CD8-positive, alpha-beta memory T cell (primary cell): ENCODE measurements at places on chromosomes 12 and 14. TPM values are rescaled to one million over a fixed set of nuclear protein-coding genes. Genes with fewer than 3 reads are reported as not detected.

DNA sequence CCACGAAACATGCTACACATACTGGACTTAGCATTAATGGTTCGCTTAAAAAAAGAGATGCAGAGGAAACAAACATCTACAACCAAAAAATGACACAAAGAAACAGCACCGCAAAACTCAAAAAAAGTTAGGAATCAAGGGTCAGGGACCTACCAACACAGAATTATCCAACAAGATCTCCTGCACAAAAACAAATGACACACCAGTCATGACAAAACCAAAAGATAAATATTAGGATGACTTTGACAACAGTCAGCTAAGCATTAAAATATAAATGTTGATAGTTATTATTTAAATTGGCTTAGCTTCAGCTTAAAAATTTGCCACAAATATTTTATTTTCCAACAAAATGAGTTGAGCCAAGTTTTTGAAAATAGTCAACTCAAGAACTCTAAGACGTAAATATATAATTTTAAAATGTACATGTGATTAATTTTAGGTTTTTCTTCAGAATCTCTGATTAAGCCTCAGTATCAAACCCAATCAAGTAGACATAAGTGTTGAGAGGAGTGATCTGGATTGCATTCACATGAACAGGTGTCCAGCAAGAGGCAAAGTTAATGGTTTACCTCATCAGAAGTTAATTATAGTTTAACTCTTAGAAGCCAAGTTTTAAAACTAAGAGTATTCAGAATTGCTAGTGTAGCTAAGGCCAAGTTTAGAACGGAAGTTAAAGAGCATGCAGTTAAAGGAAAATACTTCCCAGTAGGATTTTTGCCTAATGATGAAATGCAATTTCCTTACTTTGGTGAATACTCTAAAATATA, 79.9 kb downstream of the HEATR5A start:
- no peak for DNase-seq

DNA sequence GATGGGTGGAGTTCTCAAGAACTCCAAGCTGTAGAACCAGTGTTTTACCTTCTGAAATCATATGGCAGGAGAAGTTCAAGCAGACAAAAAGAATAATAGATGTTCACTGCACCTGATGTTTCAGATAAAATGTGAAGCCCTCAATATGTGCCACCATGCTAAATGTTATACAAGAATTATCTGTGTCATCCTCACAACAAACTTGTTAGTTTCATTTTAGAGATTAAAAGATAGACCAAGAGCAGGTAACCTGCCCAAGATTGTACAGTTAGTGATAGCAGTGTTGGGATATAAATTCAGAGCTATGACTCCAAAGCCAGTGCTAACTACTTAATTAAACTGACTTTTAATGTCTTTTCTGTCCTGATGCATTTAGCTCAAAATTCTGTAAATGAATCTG, 44.7 kb downstream of the FRS2 start:
- DNase-seq: no peak

Gene KRT75
- not detected for polyA plus RNA-seq

Gene ADCY4
- polyA plus RNA-seq: 0.64 TPM

DNA sequence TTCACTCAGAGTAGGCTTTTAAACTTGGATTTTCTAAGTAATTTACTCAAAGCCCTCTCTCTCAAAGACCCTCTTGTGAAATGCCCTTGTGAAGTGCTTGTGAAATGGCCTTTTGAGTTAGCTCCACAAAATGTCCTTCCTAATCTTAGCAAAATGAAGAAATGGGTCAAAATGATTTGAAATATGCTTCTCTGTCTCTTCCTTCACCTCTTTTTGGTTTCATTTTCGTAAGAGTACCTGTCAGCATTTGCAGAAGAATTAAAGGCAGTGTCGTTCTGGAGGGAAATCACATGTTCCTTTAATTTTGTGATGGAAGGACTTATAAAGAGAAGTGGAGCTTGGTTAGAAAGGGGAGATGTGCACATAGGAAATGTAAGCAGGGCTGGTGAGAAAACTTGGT, 93.7 kb downstream of the HMGA2 start:
- no peak for DNase-seq
